ENCODE measurements at places on chromosomes 7 and 10.

- DNase-seq = no peak
These were observed 139.3 kb upstream of the CDK13 start for GRCh38 chr7:39810710-39811109.

- DNase-seq = no peak
These were observed 95.3 kb downstream of the MYOF start for GRCh38 chr10:93386631-93387369.

- peak; percentile 85 for DNase-seq
These were observed 37.8 kb upstream of the PSAP start for GRCh38 chr10:71888623-71889387.

DNA sequence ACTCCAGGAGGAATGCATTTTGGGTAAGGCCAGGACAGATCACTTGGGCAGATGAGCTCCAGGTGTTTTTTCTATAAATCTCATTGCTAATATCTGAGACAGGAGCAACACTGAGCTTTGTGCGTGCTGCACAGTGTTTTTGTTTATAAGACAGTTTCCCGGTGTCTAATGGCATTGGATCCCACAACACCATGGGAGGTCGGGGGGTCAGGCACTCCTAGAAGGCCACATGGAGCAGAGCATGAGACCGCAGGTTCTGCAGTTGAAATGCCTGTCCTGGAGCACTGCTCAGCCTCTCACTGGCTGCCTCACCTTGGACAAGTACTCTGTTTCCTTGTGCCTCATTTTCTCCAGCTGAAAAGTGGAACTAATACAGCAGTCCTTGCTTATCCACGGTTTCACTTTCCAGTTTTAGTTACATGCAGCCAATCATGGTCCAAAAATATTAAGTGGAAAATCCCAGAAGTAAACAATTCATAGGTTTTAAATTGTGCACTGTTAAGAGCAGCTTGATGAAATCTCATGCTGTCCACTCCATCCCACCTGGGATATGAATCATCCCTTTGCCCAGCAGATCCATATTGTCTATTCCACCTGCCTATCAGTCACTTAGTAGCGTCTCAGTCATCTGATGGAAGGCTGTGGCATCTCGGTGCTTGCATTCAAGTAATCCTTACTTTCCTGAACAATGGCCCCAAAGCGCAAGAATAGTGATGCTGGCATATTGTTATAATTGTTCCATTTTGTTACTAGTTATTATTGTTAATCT, 35.2 kb downstream of the ATXN7L1 start:
- no peak for DNase-seq

- DNase-seq = no peak
These were observed 889 bp upstream of the GPR15LG start for GRCh38 chr10:84172467-84173356.

Measured in erythroblast (primary cell).